ENCODE measurements at places on chromosomes 1 and 21.

DNA sequence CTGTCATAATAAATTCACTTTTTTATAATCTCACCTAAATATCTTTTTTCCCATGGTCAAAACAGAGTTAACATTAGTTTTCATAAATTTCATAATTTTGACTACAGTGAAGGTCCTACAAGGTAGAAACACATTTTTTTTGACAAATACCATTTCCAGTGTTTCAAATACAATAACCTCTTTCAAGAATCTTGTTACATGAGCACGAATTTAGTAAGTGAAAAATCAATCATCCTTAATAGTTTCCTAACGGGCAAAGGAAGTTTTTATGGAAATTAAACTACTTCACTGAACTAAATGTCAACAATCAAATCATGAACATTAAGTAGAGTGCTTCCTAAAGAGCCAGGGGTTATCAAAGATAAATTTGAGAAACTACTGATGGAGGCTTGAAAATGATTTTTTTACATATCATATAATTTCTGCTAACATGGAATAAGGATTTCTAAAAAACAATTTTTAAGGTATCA, 35.4 kb downstream of the ABL2 start:
- no peak for DNase-seq

DNA sequence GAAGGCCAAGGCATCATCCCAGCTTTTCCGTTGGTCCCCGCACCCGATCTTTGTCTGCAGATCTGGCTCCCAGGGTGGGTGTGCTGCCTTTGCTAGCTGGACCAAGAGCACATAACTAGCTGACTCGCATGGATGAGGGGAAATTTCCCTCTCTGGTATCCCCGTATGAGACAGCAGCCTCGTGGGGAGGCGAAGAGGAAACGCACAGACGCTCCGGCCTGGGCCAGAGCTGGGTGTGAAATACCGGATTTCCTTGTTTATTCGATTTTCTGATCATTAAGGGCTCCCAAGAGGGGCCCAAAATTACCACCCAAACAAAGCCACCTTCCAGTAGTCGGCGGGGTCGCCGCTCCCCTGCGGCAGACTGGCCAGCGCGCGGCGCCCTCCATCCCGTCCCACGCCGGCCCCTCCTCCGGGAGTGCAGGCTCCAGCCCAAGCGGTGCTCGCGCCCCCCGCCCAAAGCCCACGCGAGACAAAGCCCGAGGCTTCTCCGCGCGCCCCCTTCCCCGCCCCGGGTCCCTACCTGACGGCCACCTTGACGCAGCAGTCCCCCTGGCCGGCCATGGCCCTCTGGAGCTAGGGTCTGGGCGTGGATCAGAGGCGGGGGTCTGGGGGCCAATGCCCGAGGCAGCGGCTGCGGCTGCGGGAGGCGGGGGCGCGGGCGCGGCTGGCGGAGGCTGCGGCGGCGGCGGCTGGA, 546 bp downstream of the KIF21B start:
- no peak for DNase-seq

DNA sequence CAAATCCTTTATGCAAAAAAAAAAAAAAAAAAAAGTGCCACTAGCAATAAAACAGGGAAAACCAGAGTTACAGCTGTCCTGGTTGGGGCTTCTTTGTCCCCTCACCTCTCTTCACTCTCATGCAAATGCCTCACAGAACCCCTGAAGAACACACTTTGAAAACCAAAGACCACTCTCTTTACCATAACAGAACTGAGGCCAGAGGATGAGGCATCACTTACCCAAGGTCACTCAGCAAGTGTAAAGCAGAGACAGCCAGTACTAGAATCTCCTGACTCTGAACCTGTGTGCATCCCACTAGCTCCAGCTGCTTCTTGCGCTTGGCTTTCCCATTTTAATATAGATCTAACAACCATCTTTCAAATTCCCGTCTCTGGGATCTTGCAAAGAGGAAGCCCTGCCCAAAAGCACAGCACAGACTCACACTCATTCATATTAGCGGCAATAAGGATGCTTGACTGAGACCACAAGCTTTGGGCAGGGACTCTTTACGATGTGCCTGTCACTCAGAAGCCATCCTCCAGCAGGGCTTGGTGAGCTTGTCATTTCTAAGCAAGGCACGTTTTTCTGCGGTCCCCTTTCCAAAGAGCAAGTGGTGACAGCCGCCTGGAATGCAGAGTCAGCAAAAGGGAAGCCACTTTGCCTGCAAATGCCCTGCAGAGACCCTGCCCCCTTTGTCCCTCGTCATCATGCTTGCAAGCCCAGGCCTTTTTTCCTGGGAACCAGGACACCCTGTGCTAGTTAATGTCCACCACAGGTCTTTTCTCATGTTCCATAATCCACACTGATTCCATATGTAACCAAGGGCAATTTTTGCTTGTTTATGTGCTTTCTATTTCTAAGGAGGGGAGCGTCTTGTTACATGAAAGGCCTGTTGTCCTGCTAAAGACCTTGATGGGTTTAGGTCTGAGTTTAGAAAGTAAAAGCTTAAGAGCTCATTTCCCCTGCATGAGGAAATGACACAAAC, 76.5 kb upstream of the NFIA start:
- DNase-seq: no peak

- peak; percentile 74 for DNase-seq
Observed at GRCh38 chr1:225652729-225653462, at the start of gene ENAH. TSS of gene ENAH (minus strand) at chr1:225653123. CDS start at chr1:225652690, 433 bp downstream.

- DNase-seq: no peak
Observed at GRCh38 chr1:100306735-100307313, 40.8 kb downstream of the RTCA start.

GRCh38 chr1:246775531-246776385, 51.5 kb downstream of the SCCPDH start:
- DNase-seq: no peak

DNA sequence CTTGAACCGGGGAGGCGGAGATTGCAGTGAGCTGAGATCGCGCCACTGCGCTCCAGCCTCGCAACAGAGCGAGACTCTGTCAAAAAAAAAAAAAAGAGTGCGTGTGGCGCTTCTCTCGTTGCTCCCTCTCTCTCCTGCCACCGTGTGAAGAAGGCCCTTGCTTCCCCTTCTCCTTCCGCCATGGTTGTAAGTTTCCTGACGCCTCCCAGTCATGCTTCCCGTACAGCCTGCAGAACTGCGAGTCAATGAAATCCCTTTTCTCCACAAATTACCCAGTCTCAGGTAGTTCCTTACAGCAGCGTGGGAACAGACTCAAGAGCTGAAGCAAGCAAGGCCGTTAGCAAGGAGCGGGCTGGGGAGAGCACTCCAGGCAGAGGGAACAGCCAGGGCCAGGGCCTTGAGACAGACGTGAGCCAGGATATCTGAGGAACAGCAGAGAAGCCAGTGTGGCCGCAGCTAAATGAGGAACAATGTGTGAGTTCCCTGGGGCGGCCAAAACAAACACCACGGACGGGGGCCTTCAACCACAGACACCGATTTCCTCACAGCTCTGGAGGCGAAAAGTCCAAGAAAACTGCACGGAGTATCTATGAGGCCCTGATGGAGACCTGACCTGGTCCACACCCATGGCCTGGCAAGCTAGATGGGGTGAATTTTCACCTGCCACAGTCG, 54.2 kb upstream of the ETS2 start:
- DNase-seq: peak; percentile 69

DNA sequence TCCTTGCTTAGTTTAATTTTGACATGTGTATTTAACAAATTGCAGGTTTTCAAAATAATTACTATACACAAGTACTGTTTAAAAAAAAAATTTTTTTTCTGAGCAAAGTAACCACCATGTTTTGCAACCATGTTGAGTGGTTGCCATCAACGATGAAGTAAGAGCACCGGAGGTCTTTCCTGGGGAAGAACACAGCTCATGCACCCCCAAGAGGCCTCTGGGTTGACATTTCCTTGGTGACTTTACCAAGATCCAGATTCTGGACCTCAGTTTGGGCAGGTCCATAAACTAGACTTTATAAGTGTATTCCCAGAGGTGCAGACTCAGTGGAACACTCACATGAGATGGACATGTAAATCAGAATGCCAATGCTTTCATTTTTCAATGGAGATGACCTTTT, 36.8 kb upstream of the RALGPS2 start:
- no peak for DNase-seq

- DNase-seq: no peak
Observed at GRCh38 chr1:3892748-3893147, 7.3 kb downstream of the C1orf174 start.

DNA sequence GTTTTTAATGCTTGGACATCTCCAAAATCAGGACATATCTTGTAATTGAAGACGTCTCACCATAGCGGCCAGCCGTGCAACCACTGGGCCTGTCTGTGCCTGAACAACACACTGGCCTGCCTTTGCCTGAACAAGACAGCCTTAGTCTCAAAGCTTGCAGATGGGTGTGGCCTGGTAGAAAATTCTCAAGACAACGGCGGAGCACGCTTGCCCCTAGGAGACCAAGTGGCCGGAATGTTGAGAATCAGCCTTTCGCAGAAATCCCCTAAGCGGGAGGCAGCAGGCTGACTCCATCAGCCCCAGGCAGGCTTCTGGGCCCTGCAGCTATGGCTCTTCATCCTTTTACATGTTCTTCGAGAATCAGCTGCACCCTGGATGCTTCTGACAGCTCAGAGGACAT, 98.0 kb upstream of the C1orf174 start:
- DNase-seq: no peak

- no peak for DNase-seq
Observed at GRCh38 chr1:5507340-5507739, 484.9 kb downstream of the NPHP4 start.

DNA sequence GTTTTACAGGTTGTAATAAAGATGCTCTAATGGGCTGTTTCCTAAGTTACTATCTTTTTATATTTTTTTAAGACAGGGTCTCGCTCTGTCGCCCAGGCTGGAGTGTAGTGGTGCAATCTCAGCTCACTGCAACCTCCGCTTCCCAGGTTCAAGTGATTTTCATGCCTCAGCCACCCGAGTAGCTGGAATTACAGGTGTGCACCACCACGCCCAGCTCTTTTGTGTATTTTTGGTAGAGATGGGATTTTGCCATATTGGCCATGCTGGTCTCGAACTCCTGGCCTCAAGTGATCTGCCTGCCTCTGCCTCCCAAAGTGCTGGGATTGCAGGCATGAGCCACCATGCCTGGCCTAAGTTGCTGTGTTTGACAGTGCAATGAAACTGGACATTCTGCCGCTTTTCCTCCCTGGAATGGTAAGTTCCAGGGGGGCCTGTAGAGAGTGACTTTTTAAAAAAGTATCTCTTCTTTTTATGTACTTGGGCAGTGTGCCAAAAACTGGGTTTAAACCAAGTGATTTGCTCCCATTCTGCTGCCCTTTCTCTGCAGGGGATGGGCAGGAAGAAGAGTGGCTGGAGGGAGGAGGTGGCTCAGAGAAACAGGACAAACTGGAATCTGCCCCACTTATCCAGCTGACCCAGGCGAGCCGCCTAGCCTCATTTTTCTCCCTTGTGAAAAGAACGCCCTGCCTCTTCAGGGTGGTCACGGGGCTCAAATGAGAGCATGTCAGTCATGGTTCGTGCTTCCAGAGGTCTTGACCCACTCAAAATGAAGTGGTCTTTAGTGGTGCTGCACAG, 2.3 kb downstream of the SLC37A1 start:
- DNase-seq: peak; percentile 68

GRCh38 chr1:64912191-64912590, 54.2 kb downstream of the JAK1 start:
- no peak for DNase-seq

DNA sequence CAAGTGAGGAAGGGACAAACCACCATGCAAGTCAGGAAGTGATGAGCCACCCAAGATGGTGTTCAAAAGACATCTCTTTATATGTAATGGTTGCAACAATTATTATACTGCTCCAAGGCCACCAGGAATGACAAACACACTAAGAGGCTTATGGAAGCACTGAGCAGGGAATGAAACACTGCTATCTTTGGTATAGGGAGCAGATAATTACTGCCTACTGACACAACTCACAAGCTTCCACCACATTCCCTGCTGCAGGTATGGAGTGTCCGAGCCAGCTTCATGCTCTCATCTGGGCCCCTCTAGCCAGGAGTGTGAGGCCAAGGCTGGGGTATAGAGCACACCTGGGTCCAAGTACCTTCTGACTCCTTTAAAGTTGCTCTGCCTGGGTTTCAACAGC, 371.4 kb downstream of the HHAT start:
- DNase-seq: no peak

- peak; percentile 20 for DNase-seq
Observed at GRCh38 chr1:218705911-218706893, 361.1 kb downstream of the TGFB2 start.

GRCh38 chr1:103112546-103112945, 4.2 kb upstream of the COL11A1 start:
- DNase-seq: no peak

DNA sequence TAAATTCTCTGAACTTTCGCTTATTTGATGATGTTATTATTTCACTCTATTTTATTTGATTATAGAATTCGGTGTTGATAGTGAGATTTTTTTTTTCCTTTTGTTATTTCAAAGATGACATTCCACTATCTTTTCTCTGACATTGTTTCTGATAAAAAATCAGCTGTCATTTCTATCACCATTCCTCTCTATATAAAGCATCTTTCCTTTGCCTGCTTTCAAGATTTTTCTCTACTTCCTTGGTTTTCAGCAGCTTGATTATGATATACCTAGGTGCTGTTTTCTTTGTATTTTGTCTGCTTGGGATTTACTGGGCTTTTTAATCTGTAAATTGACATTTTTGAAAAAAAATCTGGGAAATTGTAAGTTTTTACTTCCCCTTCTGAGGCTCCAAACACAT, 344.0 kb downstream of the HLX start:
- DNase-seq: no peak

GRCh38 chr1:24047110-24047477, 64.8 kb downstream of the MYOM3 start:
- no peak for DNase-seq

DNA sequence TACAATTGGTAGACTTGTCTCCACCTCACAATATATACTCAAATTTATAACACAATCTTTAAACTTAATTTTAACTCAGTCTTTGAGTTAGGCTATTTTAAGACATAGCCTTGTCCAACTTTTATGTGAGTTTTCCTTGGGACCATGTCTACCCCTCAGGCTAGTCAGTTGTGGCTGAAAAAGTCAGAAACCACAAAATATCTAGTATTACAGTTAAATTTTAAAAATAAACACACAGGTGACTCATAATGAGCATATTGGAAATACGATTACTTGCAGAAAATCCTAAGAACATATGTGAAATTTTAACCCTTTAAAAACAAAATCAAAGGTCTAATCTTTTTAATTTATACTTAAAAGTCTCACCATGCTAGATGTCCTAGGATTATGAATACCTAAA, 4.8 kb upstream of the ASB17 start:
- no peak for DNase-seq

DNA sequence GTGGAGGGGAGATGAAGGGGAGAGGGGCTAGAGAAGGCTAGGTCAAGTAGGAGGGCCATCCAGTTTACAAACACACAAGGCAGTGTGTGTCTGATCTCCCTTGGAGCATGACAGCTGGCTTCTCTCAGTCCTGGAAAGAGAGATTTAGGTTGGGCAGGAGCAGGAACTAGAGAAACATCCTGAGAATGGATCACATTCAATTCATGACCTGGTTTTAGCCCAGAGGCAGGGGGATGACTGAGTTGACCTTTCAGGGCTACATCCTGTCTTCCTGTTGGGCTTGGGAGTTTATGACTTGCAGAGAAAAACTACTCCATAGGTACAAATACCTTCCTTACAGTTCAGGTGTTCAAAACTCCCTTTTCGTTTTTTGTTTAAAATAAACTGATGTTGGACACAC, 97.0 kb downstream of the IGSF21 start:
- DNase-seq: no peak

- DNase-seq: no peak
Observed at GRCh38 chr21:46397211-46397905, 61.3 kb upstream of the DIP2A start.

GRCh38 chr1:172818841-172819527, 160.1 kb downstream of the FASLG start:
- no peak for DNase-seq

GRCh38 chr1:176987016-176987415, 177.5 kb downstream of the ASTN1 start:
- DNase-seq: no peak

Data from mucosa of gallbladder (tissue), 1 donor.